ENCODE measurements at places on chromosomes 6 and 20.

- DNase-seq: no peak
- H3K4me3 ChIP-seq: no peak overlapping the region
- H3K4me1 ChIP-seq: no peaks in the 10 kb centered on the region
- no peaks in the 10 kb centered on the region for H3K36me3 ChIP-seq
- no peaks in the 10 kb centered on the region for H3K27me3 ChIP-seq
Measured at GRCh38 chr6:73030257-73030656, 195.0 kb downstream of the KHDC1L start.

DNA sequence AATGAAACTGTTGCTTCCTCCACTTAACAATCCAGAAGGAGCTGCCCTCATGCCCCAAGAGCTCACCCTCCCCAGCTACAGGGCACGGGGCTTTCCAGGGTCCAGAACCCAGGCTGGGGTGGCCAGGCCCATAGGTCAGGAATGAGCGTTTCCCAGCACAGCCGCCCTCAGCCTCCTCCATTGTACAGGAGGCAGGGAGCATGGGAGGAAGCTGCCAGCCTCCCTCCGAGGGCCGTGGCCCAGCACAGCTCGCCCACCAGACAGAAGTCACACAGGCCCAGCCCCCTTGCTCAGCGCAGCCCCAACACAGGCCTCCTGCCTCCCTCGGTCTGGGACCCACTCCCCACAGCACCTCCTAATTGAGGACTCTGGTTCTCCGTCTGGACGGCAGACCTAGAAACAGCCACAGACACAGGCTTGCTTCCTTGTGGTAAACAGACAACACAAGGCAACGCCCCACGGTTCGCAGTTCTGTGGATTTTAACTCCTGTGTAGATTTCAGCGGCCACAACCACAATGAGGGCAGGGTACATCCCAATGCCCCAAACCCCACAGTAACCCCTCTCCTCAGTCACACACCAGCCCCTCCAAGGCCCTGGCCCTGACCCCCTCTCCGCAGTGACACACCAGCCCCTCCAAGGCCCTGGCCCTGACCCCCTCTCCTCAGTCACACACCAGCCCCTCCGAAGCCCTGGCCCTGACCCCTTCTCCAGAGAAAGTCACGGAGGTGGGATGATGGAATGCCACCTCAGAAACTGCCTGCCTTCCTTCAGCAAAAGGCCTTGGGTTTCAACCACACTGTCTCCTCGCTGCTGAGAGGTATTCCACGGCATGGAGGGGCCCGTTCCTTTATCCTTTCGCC lies 173.5 kb downstream of the DLL1 start:
- peak overlapping the region; percentile 62 for H3K27ac ChIP-seq
- no peaks in the 10 kb centered on the region for H3K4me1 ChIP-seq
- no peaks in the 10 kb centered on the region for H3K36me3 ChIP-seq
- DNase-seq: no peak

DNA sequence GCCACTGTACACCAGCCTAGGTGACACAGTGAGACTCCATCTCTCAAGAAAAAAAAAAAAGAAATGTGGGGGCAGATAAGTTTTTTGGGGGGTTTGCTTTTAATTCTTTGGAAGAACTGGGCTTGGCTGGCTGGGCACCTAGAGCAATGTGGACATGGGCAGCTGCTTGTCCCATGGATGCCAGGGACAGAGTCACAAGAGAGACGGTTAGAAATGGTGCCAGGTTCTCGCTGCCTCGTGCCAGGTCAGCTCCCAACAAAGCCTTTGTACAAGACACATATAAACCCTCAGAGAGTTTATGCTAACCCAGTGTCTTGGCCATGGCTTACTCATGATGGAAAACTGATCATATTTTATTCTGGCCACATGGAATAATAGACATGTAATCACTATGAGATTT lies 76.2 kb upstream of the ESR1 start:
- H3K4me3 ChIP-seq: no peak overlapping the region
- H3K4me1 ChIP-seq: no peaks in the 10 kb centered on the region
- no peak for DNase-seq
- H3K36me3 ChIP-seq: no peaks in the 10 kb centered on the region
- no peaks in the 10 kb centered on the region for H3K27me3 ChIP-seq
- no peak overlapping the region for H3K27ac ChIP-seq

DNA sequence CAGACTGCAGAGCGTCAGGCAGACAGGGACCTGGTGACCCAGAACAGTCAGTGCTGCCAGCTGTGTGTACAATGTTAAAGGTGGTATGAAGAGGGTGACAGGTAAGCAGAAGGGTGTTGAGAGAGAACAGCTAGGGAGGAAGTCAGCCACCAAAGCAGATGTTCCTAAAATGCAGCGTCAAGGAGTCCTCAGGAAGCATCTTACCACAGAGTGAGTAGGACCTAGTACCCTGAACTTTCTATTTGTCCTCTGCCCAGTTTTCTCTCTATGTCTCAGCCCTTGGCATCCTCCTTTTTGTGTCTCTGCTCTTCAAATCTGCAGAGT lies 14.2 kb downstream of the STMND1 start:
- H3K4me3 ChIP-seq: no peak overlapping the region
- no peaks in the 10 kb centered on the region for H3K27me3 ChIP-seq
- DNase-seq: no peak
- no peaks in the 10 kb centered on the region for H3K36me3 ChIP-seq

DNA sequence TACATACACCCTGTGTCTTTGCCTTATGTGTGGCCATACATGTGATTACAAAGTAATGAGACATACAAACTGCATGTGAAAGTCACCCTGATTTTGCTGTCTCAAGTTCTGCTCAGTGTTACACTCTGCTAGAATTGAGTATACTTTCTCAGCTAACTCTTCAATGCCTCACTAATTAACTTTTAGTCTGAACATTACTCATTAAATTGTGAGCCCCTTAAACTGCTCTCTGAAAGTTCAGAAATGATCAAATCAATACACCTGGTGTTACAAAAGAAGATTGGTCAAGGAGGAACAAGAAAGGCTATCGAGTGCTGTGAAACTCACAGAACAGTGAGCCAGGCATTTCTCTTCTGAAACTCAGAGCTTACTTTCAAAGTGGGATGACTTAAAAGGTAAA lies 71.3 kb downstream of the MKKS start:
- H3K4me1 ChIP-seq: no peaks in the 10 kb centered on the region
- H3K27ac ChIP-seq: no peak overlapping the region
- no peak for DNase-seq
- no peaks in the 10 kb centered on the region for H3K27me3 ChIP-seq
- H3K4me3 ChIP-seq: no peak overlapping the region

- peaks cover 4% of the 10 kb centered on the region for H3K27me3 ChIP-seq
- no peaks in the 10 kb centered on the region for H3K4me1 ChIP-seq
- H3K4me3 ChIP-seq: no peak overlapping the region
Measured at GRCh38 chr6:170247178-170247701, 43.6 kb downstream of the DLL1 start.

GRCh38 chr6:165939047-165939446 lies 228.6 kb downstream of the TBXT start:
- no peaks in the 10 kb centered on the region for H3K27me3 ChIP-seq
- H3K27ac ChIP-seq: no peak overlapping the region
- no peak overlapping the region for H3K4me3 ChIP-seq

- peaks cover 7% of the 10 kb centered on the region for H3K4me1 ChIP-seq
- no peaks in the 10 kb centered on the region for H3K36me3 ChIP-seq
- no peak overlapping the region for H3K27ac ChIP-seq
- H3K27me3 ChIP-seq: no peaks in the 10 kb centered on the region
- H3K4me3 ChIP-seq: no peak overlapping the region
- DNase-seq: no peak
Measured at GRCh38 chr6:146871611-146872425, 273.0 kb downstream of the ADGB start.

- no peak overlapping the region for H3K4me3 ChIP-seq
- no peak overlapping the region for H3K27ac ChIP-seq
- no peaks in the 10 kb centered on the region for H3K4me1 ChIP-seq
- DNase-seq: no peak
- no peaks in the 10 kb centered on the region for H3K36me3 ChIP-seq
Measured at GRCh38 chr20:39268491-39268951, 306.4 kb downstream of the DHX35 start.

GRCh38 chr20:37670351-37670791 lies 23.5 kb upstream of the CTNNBL1 start:
- H3K27me3 ChIP-seq: peaks cover 6% of the 10 kb centered on the region
- peak; percentile 11 for DNase-seq
- H3K27ac ChIP-seq: no peak overlapping the region
- no peaks in the 10 kb centered on the region for H3K36me3 ChIP-seq

GRCh38 chr6:144234399-144234798 lies 50.7 kb upstream of the UTRN start:
- no peaks in the 10 kb centered on the region for H3K36me3 ChIP-seq
- DNase-seq: no peak
- H3K4me3 ChIP-seq: no peak overlapping the region
- no peaks in the 10 kb centered on the region for H3K4me1 ChIP-seq
- H3K27me3 ChIP-seq: no peaks in the 10 kb centered on the region
- no peak overlapping the region for H3K27ac ChIP-seq

GRCh38 chr20:15445056-15445840 lies 1107.8 kb upstream of the FLRT3 start:
- no peaks in the 10 kb centered on the region for H3K36me3 ChIP-seq
- H3K4me3 ChIP-seq: no peak overlapping the region
- no peak for DNase-seq
- no peak overlapping the region for H3K27ac ChIP-seq
- no peaks in the 10 kb centered on the region for H3K27me3 ChIP-seq

DNA sequence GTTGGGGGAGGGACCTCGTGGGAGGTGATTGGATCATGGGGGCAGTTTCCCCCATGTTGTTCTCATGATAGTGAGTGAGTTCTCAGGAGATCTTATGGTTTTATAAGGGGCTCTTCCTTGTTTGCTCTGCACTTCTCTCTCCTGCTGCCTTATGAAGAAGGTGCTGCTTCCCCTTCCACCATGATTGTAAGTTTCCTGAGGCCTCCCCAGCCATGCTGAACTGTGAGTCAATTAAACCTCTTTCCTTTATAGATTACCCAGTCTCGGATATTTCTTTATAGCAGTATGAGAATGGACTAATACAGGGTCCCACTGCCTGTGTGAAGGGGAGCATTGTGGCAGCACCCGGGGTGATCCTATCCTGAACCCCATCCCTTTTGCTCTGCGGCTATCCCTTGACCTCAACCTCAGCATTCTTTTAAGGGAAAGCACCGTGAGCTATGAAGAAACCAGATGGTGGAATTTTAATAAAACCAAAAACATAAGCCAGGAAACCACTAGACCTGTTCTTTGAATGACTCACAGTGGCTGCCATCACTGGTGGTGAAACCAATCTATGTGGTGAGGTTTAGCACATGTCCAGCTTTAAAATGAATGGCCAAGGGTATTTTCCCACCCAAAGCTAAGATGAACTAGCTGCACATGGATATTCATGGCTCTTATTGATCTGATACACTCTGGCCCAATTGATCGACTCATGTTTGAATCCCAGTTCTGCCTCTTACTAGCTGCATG lies 62.2 kb downstream of the ZDHHC14 start:
- no peak overlapping the region for H3K4me3 ChIP-seq
- H3K36me3 ChIP-seq: no peaks in the 10 kb centered on the region
- no peak for DNase-seq
- H3K4me1 ChIP-seq: no peaks in the 10 kb centered on the region
- H3K27me3 ChIP-seq: no peaks in the 10 kb centered on the region

GRCh38 chr6:17600527-17601385 lies 654 bp downstream of the FAM8A1 start:
- H3K27me3 ChIP-seq: no peaks in the 10 kb centered on the region
- H3K4me1 ChIP-seq: peaks cover 7% of the 10 kb centered on the region
- peaks cover 9% of the 10 kb centered on the region for H3K36me3 ChIP-seq

DNA sequence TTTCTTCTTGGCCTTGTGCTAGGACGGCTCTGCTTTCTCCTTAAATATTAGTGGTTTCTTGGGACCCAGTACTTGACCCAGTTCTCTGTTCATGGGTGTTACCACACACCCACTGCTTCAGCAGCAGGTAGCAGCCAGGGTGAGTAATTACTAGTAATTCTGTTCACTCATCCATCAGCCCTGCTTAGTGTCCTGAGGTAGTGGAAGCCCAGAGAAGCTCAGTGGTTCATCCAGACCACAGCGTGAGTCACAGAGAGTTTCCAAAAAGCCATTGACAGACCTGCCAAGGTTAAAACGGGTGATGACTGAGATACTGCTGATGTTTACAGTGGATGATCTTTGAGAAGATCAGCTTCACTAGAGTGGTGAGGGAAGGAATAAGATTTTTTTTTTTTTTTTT lies 51.7 kb upstream of the HINT3 start:
- DNase-seq: no peak
- H3K4me1 ChIP-seq: peaks cover under 1% of the 10 kb centered on the region
- no peaks in the 10 kb centered on the region for H3K27me3 ChIP-seq
- H3K27ac ChIP-seq: no peak overlapping the region
- no peaks in the 10 kb centered on the region for H3K36me3 ChIP-seq

DNA sequence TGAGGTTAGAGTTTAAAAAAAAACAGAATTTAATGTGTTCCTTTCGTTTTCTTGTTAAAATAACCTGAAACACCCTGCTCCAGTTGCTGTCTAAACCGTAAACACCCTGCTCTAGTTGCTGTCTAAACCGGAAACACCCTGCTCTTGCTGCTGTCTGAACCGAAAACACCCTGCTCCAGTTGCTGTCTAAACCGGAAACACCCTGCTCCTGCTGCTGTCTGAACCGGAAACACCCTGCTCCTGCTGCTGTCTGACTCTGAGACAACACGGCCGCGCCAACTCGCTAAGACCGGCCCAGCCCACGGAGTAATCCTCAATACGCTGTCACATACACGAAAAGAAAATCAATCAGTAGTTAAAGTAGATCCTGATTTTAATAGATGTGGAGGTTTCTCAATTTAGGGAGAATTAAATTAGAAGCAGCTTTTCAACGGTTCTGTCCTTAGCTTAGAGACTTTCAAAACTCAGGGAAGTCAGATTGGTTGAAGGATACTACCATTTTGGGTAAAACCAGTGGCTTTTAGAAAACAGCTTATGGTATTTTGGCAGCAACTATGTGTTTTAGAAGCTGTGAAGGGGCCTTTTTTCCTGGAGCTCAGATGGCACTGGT lies 98.3 kb downstream of the RAMACL start:
- H3K36me3 ChIP-seq: no peaks in the 10 kb centered on the region
- DNase-seq: peak; percentile 57
- H3K27me3 ChIP-seq: no peaks in the 10 kb centered on the region
- H3K4me1 ChIP-seq: no peaks in the 10 kb centered on the region

DNA sequence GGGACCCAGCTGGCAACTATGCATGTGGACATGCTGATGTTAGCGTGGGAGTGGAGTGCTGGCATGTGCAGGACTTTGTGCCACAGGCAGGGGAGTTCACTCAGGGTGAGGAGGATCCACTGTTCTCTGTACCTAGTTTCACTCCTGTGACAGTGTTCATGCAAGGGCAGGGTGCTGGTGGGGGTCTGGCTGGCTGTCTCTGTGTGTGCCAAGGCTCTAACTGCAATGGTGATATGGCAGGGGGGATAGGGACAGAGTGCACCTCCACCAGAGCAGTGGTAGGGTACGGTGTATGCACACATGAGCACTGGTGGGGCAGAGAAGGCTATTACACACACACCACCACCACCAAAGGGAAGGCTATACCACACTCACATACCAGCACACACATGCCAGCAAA lies 210.2 kb upstream of the DEFB112 start:
- no peak overlapping the region for H3K4me3 ChIP-seq
- no peaks in the 10 kb centered on the region for H3K27me3 ChIP-seq
- no peak overlapping the region for H3K27ac ChIP-seq
- no peaks in the 10 kb centered on the region for H3K36me3 ChIP-seq
- H3K4me1 ChIP-seq: no peaks in the 10 kb centered on the region

Data from transverse colon (tissue), 4 donors.